ENCODE measurements at places on chromosomes 5 and 9.
A peak's percentile ranks its signal among the peaks of the same experiment; 100 is the strongest.

GRCh38 chr5:54445691-54446378 lies 9.7 kb upstream of the HSPB3 start:
- DNase-seq, result no peak

GRCh38 chr5:149611326-149611725 lies 30.0 kb downstream of the ARHGEF37 start:
- DNase-seq, result no peak

DNA sequence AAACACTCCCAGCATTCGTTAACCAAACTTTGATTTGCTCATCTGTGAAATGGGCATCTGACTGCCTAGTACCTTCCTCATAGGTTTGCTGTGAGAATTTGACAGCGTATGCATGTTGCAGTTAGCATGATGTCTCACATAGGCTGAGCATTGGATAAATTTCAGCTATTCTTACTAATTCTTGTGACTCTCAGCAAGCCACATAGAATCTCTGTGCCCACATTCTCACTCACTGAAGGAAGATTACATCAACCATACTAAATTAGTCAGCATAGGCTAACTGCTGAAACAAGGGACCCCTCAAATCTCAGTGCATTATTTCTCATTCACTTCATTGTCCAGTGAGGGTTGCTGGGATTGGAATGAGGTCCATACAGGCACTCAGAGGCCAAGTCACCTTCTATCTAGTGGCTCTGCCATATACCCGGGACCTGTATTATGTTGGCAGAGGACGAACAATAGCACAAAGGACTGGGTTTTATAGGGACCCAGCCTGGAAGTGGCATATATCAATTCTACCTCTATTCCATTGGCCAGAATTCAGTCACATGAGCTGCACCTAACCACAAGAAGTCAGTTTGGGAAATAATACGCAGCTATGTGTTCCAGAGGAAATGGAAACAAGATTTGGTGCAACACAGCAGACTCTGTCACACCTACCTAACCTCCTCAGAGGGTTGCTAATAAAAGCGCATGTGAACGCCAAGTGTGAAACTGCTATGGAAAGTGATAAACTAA lies 4.2 kb upstream of the PTGER4 start:
- DNase-seq, result no peak

DNA sequence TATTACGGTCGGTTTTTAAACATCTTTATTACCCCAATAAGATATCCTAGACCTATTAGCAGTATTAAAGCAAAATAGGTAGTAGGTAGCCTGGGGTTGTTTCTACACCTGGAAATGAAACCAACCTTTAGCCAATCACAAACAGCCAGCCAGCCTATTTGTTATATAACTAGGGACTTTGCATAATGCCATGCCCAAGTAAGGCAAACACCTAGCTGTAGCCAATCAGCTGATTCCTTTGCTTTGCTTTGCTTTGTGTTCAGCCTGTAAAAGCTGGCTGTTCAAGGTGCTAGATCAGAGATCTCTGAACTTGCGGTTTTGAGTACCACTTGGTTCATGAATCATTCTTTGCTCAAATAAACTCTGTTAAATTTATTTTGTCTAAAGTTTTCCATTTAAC lies 46.5 kb upstream of the SETD9 start:
- no peak for DNase-seq

- DNase-seq, result no peak
Observed at GRCh38 chr9:20012232-20012631, 223.4 kb upstream of the SLC24A2 start.

- DNase-seq, result no peak
Observed at GRCh38 chr5:74123929-74124328, 497.9 kb downstream of the ARHGEF28 start.

DNA sequence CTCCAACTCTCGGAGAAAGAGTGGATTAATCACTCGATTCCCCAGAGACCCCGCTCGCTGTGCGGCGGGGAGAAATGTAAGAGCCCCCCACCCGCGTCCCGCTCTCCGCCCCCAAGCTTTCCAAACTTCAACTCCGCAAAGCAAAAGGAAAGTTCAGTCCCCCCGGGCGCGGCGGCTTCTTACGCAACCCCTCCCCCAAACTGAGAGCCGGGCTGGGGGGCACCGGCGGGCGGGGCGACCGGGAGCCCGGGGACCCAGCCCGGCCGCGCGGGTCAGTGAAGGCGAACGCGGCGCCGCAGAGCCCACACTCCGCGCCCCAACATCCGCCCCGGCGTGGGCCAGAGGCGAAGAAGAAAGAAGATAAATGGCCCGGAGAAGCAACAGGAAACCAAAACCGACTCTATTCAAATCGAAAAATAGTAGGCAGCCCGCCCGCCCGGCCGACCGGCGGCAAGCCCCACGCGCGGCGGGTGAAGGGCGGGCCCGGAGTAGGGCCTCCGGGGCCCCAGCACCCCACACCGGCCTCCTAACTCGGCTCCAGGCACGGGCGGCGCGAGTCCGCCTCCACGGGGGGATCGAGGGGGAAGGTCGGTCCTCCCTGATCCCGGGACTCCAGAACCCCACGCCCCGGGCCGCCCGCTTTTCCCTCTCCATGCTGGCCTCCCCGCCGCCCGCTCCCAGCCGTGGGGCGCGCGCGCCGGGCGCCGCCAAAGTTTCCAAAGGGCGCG lies 720 bp downstream of the NOTCH1 start:
- peak; percentile 55 for DNase-seq

DNA sequence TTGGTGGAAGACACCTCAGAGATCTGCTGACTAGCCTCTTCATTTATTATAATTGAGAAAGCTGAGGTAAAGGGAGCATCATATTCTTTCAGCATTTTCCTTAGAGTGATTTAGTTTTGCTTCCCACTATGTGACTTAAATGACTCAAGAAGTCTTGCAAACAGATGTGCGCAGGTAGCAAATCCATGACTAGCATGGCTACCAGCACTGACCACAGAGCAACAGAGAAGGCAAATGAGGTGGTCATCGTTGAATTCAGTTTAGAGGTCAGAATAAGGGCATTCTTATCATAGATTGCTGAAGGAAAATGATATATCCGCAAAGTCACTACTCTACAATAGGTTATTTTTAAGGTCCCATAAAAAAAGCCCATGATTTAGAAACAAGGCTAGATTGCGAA lies 162.2 kb downstream of the PIK3R1 start:
- no peak for DNase-seq
